NCI-H69 (cell line): ENCODE measurements at places on chromosomes 11 and 22.
A peak's percentile ranks its signal among the peaks of the same experiment; 100 is the strongest.

DNA sequence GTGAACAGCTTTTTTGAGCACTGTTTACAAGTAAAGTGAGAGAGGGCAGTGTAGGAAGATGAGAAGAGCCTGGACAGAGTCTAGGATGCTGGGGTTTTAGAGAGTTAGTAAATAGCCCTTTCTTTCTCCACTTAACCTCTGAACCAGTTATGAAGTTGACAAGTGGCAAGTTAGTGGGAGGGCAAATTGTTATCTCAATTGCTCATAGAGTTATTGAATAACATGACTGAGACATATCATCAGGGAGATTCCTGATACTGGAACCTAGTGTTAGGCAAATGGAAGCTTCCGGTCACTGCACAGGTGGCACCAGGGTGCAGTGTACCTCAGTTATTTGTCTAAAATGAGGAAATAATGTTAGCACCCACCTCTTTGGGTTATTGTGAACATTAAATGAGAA lies 57.8 kb upstream of the PTPN5 start:
- no peak for DNase-seq

DNA sequence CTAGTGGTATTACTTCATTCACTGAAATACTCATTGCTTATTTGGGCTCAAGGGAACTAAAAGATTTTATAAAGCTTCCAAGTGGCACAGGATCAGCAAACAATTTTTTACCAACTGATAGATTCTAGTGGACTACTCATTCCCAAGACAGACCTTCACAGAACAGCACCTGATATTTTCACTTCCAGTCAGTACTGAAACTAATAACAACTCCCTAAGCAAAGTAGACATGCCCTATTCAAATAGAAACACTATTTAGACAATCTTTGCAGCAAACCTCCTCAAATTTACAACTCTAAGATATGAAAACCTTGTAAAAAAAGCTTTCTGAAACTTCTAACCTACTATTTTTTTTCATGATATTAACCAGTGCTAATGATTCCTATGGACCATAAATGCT lies 2345.8 kb downstream of the LRRC4C start:
- DNase-seq, result no peak

GRCh38 chr22:19271856-19272535 lies 19.5 kb downstream of the CLTCL1 start:
- no peak for DNase-seq

GRCh38 chr11:92803391-92803790 lies 166.1 kb upstream of the MTNR1B start:
- DNase-seq, result peak; percentile 73

DNA sequence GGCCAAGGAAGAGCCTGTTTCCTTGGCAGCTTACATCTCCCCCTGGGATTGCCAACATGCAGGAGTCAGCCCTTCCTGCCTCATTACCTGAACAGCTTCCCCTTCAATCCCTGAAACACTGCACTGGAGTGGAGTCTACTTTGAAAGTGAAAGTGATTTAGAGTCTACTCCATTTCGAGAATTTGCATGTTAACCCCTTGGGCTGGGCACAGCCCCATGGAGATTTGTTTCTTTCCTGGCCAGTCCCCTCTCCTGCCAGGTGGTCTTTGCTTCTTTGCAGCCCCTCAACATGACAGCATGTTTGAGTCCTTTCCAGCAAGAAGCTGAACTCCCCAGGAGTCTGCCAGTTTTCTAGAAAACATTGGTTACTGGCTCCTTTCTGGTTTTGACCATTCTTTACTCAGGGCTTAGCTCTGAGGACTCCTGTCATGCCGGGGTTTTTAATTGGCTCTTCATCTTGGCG lies 59.9 kb downstream of the TRAF6 start:
- DNase-seq, result peak; percentile 53

- DNase-seq, result peak; percentile 61
Observed at GRCh38 chr11:115463606-115464005, 40.6 kb downstream of the CADM1 start.

GRCh38 chr11:34789196-34789834 lies 126.9 kb downstream of the APIP start:
- DNase-seq, result peak; percentile 100

DNA sequence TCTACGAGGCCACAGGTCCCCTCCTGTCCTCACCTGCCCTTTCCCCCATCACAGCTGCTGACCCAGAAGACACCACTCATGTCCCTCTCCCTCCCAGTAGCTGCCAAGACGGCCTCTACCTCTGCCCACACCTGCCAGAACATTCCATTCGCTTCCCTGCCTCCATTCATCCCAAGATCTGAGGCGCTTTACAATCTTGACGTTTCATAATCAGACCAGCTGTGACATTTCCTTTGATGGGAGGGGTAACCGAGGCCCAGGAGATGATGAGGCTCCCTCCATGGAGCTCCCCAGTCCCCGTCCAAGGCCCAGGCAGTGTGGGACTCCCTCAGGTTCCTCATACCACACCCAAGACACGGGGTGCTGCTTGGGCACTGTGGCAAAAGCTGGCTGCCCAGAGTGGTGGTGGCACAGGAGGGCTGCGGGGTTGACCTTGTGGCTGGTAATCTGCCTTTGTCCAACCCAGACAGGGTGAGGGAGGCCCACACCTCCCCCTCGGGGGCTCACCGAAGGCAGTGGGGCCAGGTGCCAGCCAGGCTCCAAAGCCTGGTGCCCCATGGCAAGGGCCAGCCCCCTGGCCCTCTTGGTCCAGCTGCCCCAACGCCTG lies 17.3 kb downstream of the PHLDA2 start:
- no peak for DNase-seq

GRCh38 chr11:71946144-71946571 lies 17.3 kb downstream of the RNF121 start:
- no peak for DNase-seq

GRCh38 chr22:44541671-44542319 lies 43.8 kb upstream of the RTL6 start:
- no peak for DNase-seq

DNA sequence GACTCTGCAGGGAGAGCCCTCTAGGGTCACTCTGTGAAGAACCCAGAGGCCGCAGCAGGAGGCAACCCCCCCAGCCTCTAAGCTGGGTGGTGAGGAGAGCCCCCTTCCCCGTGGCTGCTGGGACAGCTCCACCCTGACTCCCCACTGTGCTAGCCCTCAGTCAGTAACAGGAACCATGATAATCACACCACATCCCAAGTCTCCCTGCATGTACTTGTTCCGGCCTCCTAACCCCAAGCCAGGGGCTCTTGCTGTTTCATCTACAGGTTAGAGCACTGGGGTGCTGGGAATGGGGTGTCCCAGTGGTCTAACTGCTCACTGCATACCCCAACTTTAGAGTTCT lies 26.9 kb downstream of the ARVCF start:
- no peak for DNase-seq

- no peak for DNase-seq
Observed at GRCh38 chr11:68032003-68032402, 1.5 kb downstream of the NDUFS8 start.

DNA sequence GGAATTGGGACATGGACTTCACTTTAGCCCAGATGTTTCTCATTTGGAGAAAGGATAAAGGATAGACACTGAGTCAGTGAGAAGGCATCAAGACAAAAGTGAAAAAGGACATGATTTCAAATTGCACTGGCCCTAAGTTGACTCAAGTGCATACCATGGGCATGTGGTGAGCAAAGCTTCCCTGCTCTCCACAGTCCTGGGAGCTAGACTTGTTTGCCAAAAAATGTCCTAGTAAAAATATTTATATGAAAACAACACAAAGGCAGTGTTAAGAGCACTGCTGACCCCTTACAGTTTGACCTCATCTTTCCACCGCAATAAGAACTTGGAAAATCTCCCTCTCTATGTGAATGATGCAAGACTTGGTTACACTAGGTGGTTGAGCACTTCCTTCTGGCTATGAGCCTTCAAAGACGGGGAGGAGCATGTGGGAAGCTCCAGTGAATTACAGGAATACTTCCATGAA lies 46.5 kb upstream of the FIBIN start:
- DNase-seq, result no peak

GRCh38 chr11:28296426-28296825 lies 188.2 kb downstream of the METTL15 start:
- no peak for DNase-seq

DNA sequence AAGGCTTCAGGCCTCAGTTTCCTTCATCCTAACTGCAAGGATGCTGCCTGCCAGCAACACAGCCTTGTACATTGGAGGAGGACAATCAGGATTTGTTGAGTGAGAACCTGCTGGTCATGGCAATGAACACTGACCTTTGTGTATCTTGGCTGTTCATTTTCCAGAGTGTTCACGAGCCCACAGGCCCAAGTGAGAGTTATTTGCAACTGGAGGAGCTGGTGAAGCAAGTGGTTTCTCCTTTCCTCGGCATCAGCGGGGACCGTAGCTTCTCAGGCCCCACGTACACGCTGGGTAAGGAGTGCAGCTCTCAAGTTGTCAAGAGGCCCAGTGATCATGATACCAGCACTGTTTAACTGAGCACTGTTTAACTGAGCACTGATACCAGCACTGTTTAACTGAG lies 59.0 kb downstream of the TRAF6 start:
- DNase-seq, result no peak

- DNase-seq, result peak; percentile 72
Observed at GRCh38 chr11:112652786-112653390, 308.3 kb upstream of the NCAM1 start.

- peak; percentile 13 for DNase-seq
Observed at GRCh38 chr11:7115780-7116179, 27.0 kb downstream of the RBMXL2 start.

DNA sequence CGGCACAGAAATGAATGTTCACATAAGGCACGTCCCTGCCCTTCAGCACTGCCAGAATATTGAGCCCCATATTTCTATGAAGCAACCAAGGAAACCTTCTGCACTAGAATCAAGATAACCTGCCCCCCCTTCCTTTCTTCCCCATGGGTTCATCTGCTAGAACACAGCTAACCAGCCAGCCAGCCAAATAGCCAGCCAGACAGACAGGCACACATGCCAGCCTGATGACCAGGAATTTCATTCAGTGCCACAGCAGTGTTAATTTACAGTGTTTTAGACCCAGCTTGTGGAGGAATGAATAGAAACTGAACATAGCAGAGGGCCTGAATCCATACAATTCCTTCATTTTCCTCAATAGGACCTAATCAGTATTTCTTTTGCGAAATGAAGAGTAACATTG lies 57.0 kb downstream of the TENM4 start:
- no peak for DNase-seq

DNA sequence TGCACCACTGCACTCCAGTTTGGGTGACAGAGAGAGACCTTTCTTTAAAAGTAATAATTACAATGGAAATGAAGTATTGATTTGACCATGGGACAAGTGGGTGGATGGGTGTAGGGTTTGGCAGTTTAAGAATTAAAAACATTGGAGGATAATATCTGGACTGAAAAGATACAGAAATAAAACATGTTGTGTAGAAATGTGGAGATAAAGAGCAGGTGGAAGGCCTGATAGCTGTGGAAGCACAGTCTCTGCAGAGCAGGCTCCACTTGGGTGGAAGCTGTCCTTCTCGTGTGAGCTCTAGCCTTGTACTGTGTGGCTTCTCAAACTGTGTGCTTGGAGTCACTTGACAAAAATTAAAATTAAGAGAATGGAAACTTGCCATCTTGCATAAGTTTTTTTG lies 25.6 kb downstream of the APLP2 start:
- DNase-seq, result no peak

DNA sequence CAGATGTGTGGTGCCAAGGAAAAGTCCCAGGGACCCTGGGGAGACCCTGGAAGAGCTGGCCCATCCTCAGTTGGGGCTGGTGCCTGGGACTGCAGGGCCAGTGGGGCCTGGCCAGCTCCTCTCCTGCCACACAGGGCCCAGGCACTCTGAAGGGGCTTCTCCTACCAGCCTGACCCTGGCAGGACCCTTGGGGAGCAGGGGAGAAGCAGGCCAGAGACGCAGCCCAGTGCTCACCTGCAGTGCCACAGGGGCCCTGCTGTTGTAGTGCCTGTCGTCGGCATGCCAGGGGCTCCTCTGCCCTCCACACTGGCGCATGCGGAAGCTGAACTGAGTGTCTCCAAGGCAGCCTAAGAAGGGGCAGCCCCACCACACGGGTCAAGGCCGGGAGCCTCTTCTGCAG lies 9.1 kb downstream of the DENND6B start:
- no peak for DNase-seq

GRCh38 chr11:79481795-79482194 lies 41.0 kb upstream of the TENM4 start:
- DNase-seq, result no peak

DNA sequence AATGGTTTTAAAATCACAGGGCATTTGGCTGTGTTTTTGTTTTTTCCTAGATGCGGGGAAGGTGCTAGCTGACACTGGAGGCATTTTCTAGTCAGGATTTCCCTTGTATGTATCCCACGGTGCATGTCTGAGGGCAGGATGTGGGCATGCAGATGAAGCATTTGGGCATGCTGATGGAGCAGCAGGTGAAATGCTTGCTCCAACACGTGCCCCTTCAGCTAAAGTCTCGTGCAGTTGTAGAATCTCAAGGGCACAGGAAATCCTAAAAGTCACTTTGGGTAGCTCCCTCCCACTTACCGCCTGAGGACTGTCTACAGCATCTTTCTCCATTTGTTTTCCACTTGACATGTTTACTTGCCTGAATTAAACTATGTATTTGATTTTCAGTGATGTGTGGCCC lies 429.4 kb upstream of the B3GAT1 start:
- no peak for DNase-seq

- DNase-seq, result no peak
Observed at GRCh38 chr11:122804796-122805195, 33.5 kb upstream of the CRTAM start.

DNA sequence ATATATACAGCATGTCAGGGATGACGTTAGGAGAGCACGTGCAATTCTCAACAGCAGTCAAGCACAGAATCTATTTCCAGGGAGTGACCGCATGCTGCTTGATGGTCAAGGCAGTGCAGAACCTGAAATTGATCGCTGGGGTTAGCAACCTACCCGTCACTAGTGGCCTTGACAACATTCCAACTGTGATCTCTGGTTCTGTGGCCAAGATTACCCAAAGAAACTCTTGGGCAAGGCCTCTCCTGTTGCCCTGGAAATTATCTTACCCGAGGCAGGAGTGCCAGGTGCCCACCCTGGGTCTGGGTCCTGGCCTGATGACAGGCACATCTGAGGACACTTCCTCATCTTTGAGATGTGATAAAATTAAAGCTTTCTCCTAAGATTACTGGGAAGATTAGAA lies 2.2 kb downstream of the TM7SF2 start:
- DNase-seq, result no peak
